WTC11 (cell line): ENCODE measurements at places on chromosomes 2 and 18.

DNA sequence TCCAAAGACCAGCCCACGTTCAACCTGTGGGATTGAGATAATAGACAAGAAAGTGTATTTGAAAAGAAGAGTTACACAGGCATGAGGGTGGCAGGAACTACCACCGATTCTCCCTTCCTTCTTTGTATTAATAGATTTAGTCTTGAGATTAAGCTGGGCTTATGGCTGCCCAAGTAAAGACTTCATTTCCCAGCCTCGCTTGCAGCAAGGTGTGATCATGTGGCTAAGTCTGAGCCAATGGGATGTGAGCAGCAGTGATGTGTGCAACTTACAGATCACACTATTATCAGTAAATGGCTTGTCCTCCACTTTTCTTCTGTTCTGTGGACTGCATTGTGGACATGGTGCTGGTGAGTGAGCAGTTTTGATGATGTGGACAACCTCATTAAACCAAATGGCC, 101.7 kb downstream of the POLR1A start:
- DNase-seq: no peak

DNA sequence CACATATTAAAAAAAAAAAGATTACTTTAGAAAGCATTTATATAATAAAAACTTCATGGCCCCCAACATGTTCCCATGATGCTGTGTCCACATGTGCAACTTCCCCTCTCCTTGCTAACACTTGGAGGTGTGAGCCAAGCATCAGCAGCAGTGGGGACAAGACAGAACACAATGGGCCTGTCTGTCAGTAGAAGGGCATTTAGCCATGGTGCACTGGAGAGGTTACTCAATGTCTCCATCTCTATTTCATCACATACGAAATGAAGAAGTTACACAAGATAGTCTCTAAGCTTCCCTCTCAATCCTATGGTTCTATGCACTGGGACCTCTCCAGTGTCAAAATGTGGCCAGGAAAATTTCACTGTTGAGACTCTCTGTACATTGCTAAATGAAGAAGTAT, 2.5 kb downstream of the VIT start:
- no peak for DNase-seq

DNA sequence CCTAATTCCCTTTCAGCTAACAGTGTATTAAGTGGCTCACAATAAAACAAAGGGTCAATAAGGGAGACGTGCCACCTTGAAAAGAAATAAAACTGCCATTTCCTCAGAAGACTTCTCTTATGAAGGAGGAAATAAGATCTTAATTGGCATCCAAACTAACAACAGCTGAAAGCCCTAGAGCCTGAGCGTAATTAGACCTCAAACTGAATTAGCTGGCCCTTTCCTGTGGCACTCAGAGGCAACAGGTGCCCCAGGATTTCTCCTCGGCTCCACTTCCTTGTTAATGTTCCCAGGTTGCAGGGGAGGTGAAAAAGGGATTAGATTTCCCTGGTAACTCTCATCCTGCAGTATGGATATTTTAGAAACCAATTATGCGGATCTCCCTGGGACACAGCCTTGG, 804.3 kb downstream of the DCDC2C start:
- DNase-seq: no peak

GRCh38 chr2:201151127-201151981, 31.6 kb upstream of the CASP10 start:
- no peak for DNase-seq

- DNase-seq: no peak
Observed at GRCh38 chr18:35408843-35409261, 31.7 kb upstream of the ZNF396 start.

DNA sequence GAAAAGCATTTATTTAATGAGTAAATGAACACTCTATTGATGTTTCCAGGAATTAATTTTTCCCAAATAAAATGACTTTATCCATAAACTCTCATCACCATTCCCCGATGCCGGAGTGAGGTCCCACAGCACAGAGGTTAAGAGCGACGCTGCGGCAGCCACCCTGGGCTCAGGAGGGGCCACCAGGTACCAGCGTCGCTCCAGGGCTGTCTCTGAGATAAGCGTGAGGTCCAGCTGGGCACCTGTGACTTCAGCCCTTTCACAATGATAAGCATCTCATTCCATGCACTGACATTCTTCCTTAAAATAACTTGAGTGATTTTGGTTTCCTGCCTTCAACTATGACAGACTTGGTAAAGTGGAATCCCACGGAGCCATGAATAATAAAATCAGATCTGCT, 182.1 kb downstream of the TWIST2 start:
- DNase-seq: no peak
